ENCODE measurements at places on chromosomes 7 and 10. TPM values are rescaled to one million over a fixed set of nuclear protein-coding genes. Genes with fewer than 3 reads are reported as not detected.

Gene PILRA
- 4.9 TPM for total RNA-seq

DNA sequence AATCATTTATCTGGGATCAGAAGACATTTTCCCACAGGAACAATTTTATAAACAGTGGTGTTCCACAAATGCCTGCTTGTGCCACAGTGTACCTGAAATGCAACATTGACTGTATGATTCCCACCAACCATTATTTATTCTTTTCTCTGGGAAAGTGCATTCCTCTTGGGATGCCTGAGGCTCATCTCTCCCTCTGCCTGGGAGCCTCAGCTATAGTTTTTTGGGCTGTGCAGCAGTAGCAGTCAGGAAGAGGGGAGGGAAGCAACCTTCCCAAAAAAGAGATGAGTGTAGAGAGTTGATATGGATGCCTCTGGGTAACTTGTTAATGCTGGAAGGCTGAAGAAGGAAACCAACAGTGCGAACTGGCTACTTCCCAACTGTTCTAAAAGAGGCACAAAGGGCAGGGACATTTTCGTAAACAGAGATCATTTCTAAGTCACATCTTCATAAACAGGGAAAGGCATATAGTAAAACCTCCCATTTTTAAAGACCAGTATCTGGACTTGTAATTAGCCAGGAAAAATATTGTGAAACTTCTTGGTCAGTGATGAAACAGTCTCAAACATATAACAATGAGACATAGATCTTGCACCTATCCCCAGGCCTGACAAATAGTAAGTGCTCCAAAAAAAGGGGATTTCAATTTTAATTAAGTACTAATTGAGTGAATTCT lies 1.4 kb upstream of the CALD1 start:
- no peak for DNase-seq

DNA sequence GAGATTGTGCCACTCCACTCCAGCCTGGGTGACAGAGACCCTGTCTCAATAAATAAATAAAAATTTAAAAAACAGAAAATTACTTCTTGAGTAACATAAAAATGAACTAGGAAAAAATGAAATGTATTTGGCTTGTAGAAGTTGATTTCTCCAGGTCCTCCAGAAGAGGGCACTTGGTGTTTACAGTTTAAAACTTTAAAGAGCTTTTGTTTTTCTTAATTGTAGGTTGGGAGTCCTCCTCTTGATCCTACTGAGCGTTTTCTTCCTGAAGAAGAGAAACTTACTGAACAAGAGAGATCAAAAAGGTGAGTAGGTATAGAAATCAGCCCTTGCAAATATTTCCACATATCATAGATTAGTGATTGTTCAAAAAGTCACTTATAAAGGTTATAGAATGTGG lies 16.2 kb downstream of the KIFBP start:
- DNase-seq: no peak

DNA sequence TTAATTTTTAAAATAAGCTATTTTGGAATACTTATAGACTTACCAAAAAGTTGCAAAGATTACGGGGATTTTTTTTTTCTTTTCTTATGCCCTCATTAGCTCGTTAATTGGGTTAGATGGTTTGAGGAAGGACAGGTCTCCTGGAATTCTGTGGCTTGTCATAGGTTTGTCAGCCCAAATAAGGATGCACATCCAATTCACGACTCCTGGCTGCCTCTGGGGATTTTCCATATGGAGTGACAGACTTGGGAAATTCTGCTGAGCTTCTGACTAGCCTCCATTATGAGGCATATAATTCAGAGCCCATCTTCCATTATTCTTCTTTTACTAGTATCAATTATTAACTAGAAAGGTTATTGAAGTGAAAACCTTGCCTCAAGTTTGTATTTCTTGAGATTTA lies 102.1 kb downstream of the AUTS2 start:
- DNase-seq: no peak

Gene CSTF2T
- 20.6 TPM for total RNA-seq

DNA sequence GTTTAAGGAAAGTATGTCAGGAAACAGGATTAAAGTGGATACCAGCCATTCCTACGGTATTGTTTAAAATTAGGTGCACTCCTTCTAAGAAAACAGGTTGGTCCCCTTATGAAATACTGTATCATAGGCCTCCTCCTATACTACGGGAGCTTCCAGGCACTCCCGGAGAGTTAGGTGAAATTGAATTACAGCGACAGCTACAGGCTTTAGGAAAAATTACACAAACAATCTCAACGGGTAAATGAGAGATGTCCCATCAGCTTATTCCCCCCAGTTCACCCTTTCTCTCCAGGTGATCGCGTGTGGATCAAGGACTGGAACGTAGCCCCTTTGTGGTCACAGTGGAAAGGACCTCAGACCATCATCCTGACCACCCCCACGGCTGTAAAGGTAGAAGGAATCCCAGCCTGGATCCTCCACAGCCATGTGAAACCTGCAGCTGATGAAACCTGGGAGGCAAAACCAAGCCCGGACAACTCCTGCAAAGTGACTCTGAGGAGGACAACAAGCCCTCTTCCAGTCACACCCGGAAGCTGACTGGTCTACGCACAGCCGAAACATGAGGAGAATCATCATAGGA lies 25.1 kb upstream of the GHITM start:
- DNase-seq: no peak
